ENCODE measurements at places on chromosomes 1 and 21.

DNA sequence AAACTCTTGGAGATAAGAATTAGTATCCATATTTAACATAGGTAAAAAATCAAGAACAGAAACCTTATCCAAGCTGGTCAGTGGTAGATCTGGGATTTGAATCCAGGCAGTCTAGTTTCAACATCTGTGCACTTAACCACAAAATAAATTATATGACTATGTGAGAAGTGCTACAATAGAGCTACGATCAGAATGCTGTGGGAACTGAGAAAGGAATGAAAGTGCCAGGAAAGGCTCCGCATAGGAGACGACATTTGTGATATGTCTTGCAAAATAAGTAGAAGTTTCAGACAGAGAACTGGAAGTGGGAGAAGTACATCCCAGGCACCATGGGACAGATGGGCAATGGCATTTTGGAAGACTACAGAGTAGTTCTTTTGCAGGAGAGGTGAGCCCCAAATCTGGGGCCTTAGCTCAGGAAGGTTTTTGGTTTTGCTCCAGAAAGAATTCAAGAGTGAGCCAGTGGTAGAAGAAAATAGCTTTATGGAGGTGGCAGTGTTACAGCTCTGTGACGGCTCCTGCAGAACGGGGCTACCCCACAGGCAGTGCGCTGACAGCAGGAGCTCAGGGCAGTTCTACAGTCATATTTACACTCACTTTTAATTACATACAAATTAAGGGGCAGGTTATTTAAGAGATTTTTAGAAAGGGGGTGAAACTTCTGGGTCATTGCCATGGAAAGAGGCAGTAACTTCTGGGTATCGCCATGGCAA is 25.5 kb upstream of the GJA5 start:
- no peak for DNase-seq

DNA sequence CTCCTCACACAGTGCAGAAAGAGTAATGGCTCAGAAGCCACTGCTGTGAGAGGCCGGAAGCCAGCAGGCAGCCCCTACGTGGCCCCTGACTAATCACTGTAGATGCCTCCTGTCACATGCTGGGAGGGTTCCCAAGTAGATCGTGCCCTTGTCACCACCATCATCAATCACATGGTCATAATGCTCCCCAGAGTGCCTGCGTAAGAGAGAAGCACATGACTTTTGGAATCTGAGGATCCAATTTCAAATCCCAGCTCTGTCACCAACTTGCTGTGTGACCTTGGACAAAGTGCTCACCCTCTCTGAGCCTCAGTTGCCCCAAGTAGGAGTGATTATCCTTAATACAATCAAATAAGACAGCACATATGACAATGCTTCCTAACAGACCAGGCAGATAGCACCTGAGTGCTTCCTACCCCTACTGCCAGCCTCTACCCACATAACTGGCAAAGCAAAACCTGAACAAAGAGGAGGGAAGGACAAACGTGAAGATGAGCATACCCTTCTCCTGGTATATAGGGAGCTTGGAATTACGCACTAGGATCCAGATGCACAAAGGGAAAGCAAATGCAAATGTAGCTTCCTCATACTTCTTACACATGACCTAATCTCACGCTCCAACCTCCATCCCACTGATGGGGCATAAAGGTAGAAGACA is 65.7 kb downstream of the SDC3 start:
- DNase-seq: no peak

- no peak for DNase-seq
These were observed 9.8 kb downstream of the POMGNT1 start for GRCh38 chr1:46188295-46189030.

GRCh38 chr1:22850681-22851080 is 122.0 kb downstream of the LACTBL1 start:
- DNase-seq: no peak

GRCh38 chr1:97144527-97144926 is 422.9 kb downstream of the PTBP2 start:
- DNase-seq: no peak

- DNase-seq: no peak
These were observed 25.0 kb upstream of the CD1D start for GRCh38 chr1:158155673-158156072.

DNA sequence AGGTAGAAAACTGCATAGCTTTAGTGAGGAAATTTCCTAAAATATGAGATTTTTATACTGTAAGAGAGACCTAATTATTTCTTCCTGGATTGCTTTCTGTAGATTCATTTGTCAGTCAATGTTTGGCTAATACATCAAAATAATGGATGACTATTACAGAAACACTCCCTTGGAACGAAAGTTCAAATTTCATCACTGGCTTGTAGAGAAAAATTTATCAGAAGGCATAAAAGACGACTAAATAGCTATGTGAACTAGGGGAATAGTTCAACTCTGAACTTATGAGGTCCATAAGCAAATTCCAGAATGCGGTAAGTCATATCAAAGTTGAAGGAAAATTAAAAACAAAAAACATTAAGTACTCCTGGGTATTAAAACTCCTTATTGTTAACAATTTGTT is 36.0 kb downstream of the WNT2B start:
- DNase-seq: no peak

- DNase-seq: no peak
These were observed 40.5 kb downstream of the SLC30A7 start for GRCh38 chr1:100936194-100936967.

DNA sequence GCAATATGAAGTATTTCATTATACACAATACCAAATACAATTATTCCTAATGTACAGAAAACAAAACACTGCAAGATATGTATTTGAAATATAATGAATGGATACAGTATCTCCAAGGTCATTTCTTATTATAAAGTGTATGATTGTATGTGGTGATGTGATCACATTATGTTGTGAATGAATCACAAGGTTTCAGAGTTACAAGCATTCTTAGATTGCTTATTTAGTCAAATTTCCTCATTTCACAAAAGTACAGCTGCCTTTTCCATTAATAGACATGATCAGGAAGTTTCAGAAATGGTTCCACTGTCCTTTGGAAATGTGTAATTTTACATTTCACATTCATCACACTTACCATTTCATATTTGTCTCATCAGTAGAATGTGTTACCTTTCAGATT is 28.3 kb upstream of the NEK7 start:
- DNase-seq: peak; percentile 20

DNA sequence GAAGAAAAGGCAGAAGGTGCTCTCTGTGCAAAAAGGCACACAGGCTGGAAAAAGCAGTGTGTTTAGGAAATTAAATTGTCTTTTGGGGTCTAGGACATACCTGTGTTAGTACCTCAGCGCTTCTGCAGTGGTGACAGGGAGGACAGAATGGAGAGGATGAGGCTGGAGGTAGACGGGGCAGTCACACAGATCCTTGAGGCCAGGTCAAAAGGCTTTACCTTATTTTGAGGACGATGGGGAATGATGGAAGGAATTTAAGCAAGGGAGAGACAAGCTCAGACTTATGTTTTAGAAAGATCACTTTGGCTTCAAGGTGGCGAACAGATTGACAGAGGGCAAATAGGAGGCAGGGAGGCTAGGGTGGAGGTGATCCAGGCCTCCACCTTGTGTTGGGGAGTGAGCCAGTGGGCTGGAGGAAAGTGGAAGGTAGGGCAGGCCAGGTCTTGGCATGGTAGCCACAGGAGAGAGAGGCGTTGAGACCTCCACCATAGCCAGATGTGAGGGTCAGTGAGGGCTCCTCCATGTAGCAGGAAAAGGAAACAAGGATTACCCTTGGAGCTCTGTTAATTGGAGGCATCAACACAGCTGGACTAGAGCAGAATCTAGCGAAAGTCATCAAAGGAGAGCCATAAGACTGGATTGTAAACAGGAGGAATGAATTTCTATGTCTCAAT is 4.2 kb downstream of the CYP4B1 start:
- no peak for DNase-seq

- DNase-seq: no peak
These were observed 180.0 kb upstream of the KCND3 start for GRCh38 chr1:112169517-112169916.

- no peak for DNase-seq
These were observed 301.0 kb downstream of the LMO4 start for GRCh38 chr1:87629673-87630072.

- DNase-seq: no peak
These were observed 344.7 kb downstream of the DUSP10 start for GRCh38 chr1:221397141-221397540.

- DNase-seq: no peak
These were observed at the start of gene NAV1 for GRCh38 chr1:201538612-201539551. Gene NAV1, plus strand, starts transcription at chr1:201539127. Its CDS starts 83,758 bp downstream, at chr1:201622885.

DNA sequence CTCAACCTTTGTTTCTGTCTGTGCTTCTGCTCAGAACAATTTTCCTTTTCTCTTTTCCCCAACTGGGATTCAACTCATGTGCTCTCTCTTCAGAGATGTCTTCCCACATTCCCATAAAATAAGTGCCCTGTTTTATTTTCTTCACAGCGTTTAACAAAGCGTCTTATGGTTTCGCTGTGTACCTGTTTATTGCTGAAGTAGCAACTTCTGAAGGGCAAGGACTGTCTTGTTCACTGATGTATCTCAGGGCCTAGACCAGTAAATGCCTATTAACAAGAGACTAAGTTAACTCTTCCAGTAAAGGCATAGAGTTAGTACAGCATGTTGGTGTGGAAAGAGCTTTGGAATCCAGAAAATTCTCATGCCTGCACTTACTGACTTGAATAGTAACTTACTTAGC is 42.9 kb upstream of the MPZL1 start:
- DNase-seq: no peak

GRCh38 chr1:8477983-8478362 is 160.1 kb downstream of the SLC45A1 start:
- no peak for DNase-seq

DNA sequence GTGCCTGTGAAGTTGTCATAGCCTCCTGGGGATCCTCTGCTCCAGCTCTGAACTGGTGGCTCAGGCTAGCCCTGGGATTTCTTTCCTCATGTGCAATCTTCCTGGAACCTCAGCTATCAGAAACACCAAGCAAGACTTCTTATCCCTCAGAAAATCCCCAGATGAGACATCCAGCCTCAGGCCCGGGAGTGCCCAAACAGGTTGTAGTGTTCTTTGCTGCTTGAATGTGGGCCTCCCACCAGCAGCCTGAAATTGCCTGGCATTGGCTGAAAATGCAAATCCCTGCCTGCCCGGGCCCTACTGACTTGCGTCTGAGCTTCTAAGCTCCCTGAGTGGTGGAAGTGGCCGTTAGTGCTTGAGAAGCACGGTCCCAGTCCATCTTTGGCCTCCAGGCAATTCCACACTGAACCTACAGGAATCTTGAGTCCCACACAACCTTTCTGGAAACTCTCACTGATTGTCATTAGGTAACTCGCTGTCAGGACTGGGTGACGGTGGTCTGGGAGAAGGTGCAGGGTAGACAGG is 146.8 kb downstream of the ZBTB18 start:
- DNase-seq: no peak

- DNase-seq: no peak
These were observed 56.5 kb downstream of the HHAT start for GRCh38 chr1:210385228-210385627.

- DNase-seq: no peak
These were observed 106.9 kb downstream of the KCND3 start for GRCh38 chr1:111882559-111882958.

GRCh38 chr1:214496126-214496525 is 55.3 kb downstream of the PTPN14 start:
- DNase-seq: no peak

DNA sequence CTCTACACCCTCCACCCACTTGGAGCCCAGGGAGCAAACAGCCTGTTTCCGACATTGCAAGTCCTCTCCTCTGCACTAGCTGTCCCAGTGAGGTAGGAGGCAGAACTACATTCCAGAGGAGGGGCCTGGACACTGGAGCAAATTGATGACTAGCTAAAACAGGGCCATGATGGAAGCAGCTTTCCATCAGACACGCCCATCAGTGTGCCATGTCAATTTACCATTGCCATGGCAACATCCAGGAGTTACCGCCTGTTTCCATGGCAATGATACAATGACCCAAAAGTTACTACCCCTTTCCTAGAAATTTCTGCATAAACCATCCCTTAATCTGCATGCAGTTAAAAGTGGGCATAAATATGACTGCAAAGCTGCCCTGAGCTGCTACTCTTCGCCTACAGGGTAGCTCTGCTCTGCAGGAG is 647.1 kb downstream of the PTPRU start:
- DNase-seq: no peak

GRCh38 chr1:64687725-64688327 is 57.0 kb upstream of the RAVER2 start:
- no peak for DNase-seq

DNA sequence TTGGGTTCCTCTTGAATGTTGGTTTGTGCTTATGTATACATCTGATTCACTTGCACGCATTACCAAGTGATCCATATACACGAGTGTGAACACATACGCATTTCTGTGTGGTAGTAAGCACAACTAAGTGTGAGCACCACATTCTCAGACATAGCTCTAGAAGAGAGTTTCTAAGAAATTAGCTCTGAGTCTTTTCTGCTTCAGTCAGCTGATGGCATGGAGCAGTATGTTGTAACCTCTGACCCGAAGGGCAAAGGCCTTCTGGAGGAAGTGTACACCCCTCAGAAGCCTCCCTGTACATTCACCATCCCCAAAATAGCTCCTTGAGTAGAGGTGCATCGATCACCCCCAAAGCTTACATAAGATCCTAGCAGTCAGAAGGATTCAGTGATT is 183.7 kb downstream of the KIF26B start:
- no peak for DNase-seq

- DNase-seq: no peak
These were observed 300.0 kb downstream of the HHIPL2 start for GRCh38 chr1:222247811-222248310.

DNA sequence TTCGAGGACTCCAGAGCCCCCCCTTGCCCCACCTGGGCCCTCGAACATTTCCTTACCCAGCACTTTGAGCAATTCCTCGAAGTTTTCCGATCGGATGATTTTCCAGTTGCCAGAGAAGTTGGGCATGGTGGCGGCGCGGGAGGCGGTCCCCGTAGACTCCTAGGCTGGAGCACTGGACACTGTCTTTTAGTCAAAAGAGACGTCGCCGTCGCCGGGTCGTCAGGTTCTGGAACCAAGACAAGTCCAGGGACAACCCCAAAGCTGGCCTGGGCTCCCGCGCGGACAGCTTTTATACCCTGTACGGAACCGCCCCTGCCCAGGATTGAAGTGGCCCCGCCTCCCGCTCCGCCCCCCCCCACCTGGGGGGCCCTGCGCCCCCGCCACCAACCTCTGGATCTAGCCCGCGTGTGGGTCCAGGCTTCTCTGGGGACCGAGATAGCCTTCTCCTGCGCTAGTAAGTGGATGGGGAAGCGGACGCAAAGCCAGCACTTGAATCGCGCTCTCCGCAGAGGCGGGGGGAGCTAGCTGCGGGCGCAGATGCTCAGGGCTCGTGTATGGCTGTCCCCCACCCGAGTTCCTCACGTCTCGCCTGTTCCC is at the start of gene CRABP2:
TSS of gene CRABP2 (minus strand) at position 263 of the 597 bp plus-strand sequence. CDS start at position 126, 137 bp downstream.
- DNase-seq: no peak

GRCh38 chr1:41955461-41956159 is 36.9 kb upstream of the HIVEP3 start:
- DNase-seq: peak; percentile 17

- DNase-seq: no peak
These were observed 67.9 kb downstream of the ATP5PO start for GRCh38 chr21:33847588-33848248.

- DNase-seq: no peak
These were observed 211.0 kb upstream of the RAB4A start for GRCh38 chr1:229059671-229060539.

Data from NCI-H526 treated with DMSO at 0.1 percent for 48 hours (cell line).